ENCODE measurements at places on chromosomes 13 and 19.
A peak's percentile ranks its signal among the peaks of the same experiment; 100 is the strongest.

- DNase-seq: no peak
Observed at GRCh38 chr13:43245374-43245964, 222.1 kb downstream of the DNAJC15 start.

GRCh38 chr19:18879579-18880373 lies 16.2 kb downstream of the CERS1 start:
- no peak for DNase-seq

DNA sequence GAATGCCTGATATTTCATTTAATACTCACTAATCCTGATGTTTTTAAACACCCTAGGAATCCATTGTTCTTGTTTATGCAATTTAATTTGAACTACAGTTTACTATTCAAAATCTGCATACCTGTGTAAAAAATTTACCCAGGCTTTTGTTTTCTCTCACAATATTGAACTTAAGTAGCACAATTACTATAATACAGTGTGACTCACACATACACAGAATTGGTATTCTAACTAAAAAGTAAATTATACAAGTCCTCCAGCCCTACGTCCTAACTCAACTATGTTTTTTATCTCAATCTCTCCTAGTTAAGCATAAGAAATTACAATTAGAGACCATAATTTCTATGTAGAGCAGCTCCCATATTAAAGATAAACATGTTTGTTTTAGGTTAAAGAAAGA lies 41.8 kb downstream of the MYCBP2 start:
- DNase-seq: no peak

GRCh38 chr19:38731654-38732301 lies 12.5 kb downstream of the CAPN12 start:
- no peak for DNase-seq

DNA sequence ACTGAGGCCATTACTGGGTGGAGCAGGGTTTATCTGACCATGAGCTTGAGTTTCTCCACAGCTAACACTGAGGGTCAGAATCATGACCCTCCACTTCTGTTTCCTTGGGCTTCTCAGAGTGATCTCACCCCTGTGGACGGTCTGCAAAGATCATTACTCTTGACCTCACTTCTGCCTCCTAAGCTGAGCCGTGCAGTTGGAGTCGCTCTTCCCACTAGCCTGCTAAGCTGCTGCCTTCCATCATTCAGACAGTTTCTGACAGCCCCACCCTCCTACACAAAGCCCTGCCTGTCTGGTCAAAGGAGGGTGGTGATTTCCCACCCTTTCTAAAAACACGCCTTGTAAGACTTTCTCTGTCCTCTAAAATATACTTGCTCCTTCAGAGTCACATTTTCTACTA lies 9.3 kb upstream of the FRY start:
- no peak for DNase-seq

- DNase-seq: no peak
Observed at GRCh38 chr19:8438236-8438635, 6.5 kb upstream of the HNRNPM start.

- no peak for DNase-seq
Observed at GRCh38 chr13:106133025-106133424, 402.4 kb downstream of the EFNB2 start.

DNA sequence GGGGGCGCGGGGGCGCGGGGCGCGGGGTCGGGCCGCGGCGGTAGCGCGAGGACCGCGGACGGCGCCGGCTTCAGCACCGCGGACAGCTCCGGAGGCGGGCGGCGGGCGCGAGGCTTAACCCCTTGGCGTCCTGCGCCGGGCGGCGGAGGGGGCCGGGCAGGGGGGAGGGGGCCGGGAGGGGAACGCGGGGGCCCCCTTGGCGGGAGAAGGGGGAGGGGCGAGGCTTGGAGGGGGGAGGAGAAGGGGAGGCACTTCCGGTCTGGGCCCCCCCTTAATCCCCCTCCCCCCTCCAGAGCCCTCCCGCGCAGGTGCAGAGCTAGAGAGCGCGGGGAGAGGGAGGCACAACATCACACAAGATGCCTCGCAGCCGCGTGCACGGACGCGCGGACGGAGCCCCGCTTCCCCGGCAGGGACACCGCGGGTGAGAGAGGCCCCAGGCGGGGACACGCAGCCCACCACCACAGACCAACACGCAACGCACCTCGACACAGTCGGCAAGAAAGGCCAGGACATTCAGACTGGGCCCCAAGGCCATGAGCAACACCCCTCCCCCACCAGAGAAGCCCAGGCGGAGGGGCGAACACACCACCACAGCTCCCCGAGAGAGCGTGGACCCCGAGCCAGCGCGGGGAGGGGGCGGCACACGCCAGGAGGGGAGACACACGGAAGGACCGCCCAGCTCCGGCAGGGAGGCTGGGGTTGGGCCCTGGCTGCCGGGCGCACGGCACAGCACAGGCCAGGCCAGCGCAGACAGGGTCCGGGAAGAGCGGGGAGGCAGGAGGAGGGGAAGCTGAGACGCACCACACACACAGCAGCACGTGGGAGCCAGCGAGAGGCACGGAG lies 24.1 kb downstream of the SHANK1 start:
- DNase-seq: peak; percentile 56

DNA sequence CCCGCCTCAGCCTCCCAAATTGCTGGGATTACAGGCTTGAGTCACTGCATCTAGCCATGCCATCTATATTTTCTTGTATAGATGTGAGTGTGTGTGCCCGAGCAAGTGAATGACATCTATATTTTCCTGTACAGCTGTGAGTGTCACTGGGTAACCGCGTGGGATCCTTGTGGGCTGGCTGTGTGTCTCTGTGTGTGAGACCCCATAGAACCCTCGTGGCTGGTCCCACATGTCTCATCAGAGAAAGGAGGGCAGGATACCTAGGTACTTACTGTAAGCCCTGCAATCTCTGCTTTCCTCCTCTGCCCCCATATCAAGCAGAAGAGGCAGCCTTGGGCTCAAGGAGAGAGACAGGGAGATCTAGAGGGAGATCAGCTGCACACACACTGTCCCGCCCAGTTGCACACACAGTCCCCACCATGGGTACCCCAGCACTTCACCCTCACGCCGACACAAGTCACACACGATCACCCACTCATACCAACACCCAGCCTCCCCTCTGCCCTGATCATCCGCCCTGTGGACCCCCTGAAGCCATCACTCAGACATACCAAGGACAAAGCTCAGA lies 655 bp downstream of the DENND1C start:
- DNase-seq: no peak

DNA sequence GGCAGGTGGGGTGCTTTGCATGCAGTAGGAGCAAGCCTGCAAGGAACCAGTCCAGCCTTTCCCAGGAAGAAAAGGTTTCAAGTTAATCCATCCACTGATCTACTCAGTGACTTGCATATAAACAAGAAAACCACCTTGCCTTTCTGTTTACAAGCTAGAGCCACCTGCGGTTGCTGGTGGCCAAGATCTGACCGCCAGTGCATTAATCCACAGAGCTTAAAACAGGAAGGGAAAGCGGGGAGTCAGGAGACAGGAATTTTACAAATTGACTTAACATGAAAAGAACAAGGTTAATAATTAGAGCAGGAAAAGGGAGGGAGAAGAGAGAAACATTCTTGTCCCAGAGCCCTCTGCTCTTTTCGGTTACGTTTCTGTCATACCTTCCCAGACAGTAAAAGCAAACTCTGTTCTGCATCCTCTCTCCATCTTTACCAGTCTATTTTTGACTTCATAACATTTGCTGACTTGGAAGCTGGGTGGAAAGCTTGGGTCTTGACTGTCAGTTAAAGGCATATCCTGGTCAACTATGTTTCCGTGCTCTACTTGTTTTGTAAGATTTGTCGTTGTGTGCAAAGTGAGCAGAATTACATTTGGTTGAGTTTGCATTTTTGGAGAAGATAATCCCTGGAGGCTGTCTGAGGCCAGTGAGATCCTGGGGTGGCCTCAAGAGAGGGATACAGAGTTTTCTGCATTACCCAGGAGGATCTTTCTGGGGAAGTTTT lies 760.6 kb downstream of the EFNB2 start:
- DNase-seq: no peak

DNA sequence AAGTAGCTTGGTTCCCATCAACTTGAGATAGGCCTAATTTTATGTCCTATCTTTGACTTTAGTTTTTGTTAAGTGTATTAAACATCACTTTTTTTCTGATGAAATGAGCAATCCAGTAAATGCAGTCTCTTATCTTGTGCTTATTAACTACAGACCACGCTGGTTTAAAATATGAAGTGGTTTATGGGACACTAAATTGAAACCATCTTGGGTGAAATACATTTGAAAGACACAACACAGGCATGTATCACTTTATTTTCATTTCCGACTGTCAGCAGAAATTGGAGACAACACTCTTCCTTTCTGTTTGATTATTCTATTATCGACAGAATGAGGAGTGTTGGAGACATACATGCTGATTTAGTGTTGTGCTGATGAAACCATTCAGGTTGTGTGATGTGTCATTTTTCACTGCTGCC lies 447.7 kb downstream of the GPC6 start:
- DNase-seq: no peak

- DNase-seq: no peak
Observed at GRCh38 chr13:57675526-57675925, 44.0 kb downstream of the PCDH17 start.

- no peak for DNase-seq
Observed at GRCh38 chr13:97255515-97256021, 33.4 kb downstream of the MBNL2 start.

DNA sequence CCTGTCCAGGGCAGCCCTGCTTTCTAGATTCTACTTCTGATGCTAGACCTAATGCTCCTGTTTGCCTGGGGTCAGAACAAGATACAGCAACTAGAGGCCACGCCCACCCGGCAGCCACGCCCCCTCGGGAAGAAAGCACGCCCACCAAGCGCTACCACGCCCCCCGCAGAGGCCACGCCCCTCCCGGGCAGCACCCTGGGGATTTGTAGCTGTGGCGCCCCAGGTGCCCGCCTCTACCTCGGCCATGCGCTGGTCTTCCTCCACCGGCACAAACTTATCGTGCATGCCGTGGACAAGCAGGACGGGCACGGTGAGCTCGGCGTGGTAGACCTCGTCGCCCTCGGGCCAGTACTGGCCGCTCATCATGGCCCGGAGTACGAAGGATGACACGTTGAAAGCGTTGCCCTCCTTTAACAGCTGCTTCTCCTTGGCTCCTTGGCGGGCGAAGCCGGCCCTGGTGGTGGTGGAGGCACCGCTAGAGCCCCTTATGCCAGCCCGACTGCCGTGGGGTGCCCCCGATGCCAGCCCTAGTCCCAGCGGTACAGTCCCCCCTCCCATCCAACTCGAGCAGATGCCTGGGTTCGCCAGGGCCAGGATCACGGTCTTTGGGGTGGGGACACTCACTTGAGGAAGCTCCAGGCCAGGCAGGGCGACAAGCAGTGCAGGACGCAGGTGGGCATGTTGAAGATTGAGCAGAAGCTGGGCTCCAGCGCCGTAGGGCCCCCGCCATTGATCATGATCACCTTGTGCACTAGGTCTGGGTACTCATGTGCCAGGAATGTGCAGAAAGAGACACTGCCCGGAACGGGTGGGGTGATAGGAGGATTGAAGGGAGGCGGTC lies 9.0 kb downstream of the ABHD8 start:
- DNase-seq: no peak

- peak; percentile 5 for DNase-seq
Observed at GRCh38 chr19:34120846-34121639, 51.3 kb upstream of the LSM14A start.

DNA sequence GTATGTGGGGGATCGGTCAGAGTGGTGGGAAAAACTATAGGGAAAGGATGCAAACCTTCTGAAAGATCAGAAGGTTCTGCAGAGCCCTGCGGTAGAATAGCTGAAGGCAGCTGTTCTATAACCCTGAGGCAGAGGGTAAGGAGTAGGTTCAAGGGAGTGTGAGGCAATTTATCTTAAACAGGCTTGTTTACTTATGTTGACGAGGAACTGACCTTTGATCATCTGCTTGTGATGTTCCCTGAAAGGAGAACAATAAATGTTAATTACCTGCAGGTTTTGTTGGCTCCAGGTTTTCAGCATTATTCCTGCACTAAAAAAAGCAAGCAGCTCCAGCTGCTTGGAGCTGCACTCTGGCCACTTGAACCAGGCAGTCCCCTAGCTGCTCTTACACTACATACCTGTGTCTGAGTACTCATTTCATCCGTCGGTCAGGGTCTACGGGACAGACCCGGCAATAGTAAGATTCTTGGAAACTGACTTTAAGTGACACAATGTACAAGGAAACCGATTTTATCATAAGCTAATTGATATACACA lies 202.1 kb downstream of the TBC1D4 start:
- no peak for DNase-seq

GRCh38 chr13:102495663-102496062 lies 93.8 kb upstream of the FGF14 start:
- DNase-seq: no peak

GRCh38 chr19:56841193-56841543 lies 642 bp upstream of the PEG3 start:
- no peak for DNase-seq

GRCh38 chr13:56283262-56283828 lies 857.4 kb upstream of the PRR20A start:
- no peak for DNase-seq

GRCh38 chr19:7195046-7195445 lies 99.2 kb downstream of the INSR start:
- DNase-seq: no peak

DNA sequence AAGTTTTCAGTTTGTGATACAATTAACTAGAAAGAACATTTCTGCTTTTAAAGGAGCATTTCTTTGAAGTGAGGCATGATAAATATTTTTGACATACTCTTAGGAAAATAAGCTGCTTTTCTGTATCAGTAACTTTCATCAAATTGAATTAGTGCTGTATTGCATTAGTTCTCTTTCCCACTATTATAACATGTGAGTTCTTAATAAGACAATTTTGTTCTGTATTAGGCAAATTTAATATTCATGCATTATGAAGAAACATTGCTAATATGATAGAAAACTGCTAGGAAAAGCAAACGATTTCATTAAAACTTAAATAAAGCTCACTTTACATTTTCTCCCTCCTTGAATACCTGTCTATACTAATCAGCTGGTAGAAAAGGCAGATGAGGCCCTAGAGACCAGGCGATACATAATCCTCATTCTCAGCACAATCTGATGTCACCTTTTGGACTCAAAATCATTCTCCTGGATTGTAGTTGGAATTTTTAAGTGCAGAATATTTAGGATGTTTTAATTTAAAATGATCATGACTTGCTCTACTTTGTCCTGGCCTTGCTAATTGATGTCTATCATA lies 1636.8 kb downstream of the PCDH9 start:
- no peak for DNase-seq

DNA sequence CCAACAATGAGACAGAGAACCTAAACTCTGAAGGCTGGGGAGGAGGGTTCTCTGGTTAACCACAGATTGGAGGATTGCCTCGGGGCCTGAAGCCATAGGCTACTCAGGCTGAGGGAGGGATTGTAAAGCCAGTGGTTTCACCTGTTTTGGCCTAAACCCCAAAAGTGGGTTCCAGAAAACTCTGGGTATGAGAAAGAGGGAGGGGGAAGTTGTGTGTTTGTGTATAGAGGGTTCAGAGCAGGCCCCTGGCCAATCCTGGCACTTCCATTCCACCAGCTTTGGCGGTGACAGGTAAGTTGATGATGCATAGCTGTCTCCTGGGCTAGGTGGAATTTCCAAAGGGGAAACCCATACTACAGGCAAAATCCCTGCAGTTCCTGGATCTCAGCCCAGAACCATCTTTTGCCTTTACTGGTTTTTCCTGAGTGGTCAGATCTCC lies 13.5 kb upstream of the CCDC97 start:
- DNase-seq: no peak
